ENCODE measurements at places on chromosomes 6 and 20.

GRCh38 chr20:6956574-6956973 lies 189.1 kb downstream of the BMP2 start:
- no peak for DNase-seq
- H3K27me3 ChIP-seq: no peaks in the 10 kb centered on the region
- no peak overlapping the region for H3K27ac ChIP-seq
- no peaks in the 10 kb centered on the region for H3K36me3 ChIP-seq
- no peaks in the 10 kb centered on the region for H3K4me1 ChIP-seq

DNA sequence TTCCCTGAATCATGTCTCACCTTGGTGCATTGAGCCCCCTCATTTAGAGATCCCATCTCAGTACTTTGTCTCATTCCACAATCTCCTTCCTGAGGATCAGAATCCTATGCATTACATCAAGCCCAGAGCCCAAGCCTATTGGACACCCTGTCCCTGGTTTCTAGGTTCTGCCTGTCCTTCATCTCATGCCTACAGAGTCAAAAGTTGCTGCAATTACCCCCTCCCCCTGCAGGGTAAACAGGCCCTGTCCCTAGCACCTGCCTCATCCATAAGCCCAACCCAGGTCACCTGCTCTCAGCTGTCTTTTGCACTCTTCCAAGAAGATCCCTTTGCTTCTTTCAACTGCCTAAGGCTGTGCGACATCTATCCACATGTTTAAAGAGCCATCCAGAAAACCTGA lies 93.9 kb downstream of the SPTLC3 start:
- H3K27ac ChIP-seq: no peak overlapping the region
- no peak overlapping the region for H3K4me3 ChIP-seq
- no peaks in the 10 kb centered on the region for H3K36me3 ChIP-seq
- H3K27me3 ChIP-seq: no peaks in the 10 kb centered on the region

- H3K27ac ChIP-seq: no peak overlapping the region
- no peak for DNase-seq
- no peaks in the 10 kb centered on the region for H3K4me1 ChIP-seq
- no peak overlapping the region for H3K4me3 ChIP-seq
Measured at GRCh38 chr20:39630215-39630908, 668.2 kb downstream of the DHX35 start.

DNA sequence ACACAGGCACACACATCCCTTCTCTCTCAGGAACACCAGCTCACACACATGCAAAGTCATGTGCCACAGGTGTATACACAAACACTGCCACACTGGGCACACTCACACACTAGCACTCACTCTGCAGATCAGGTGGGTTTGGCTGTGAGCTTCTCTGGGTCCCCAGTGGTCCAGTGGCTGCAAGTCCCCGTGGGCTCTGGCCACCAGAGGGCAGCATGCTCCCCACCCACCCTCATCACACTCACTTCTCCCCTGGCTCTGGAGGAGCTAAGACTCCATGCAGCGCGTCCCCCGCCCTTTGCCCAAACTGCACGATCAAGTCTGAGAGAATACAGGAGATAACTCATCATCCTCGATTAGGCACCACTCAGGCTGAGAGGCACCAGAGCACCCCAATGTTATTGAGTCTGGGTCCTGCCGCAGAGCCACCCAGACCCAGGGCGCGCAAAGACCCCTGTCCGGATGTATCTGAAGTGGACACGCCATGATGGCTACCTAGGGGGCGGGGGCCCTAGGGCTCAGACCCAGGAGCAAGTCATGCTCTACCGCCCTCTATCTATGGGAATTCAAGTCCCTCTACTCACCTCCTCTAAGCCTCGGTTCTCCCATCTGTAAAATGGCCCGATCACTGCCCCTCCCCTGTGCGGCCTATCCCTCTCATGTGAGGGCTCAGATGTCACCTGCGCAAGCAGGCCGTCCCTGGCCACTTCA lies 90.5 kb downstream of the GRM4 start:
- no peaks in the 10 kb centered on the region for H3K36me3 ChIP-seq
- H3K4me3 ChIP-seq: no peak overlapping the region
- no peaks in the 10 kb centered on the region for H3K4me1 ChIP-seq

GRCh38 chr6:46763466-46763865 lies 16.7 kb downstream of the ANKRD66 start:
- no peak overlapping the region for H3K27ac ChIP-seq
- H3K36me3 ChIP-seq: no peaks in the 10 kb centered on the region
- DNase-seq: no peak
- no peaks in the 10 kb centered on the region for H3K27me3 ChIP-seq
- no peak overlapping the region for H3K4me3 ChIP-seq
- no peaks in the 10 kb centered on the region for H3K4me1 ChIP-seq
